ENCODE measurements at places on chromosomes 11 and 22. TPM values are rescaled to one million over a fixed set of nuclear protein-coding genes. Genes with fewer than 3 reads are reported as not detected.

DNA sequence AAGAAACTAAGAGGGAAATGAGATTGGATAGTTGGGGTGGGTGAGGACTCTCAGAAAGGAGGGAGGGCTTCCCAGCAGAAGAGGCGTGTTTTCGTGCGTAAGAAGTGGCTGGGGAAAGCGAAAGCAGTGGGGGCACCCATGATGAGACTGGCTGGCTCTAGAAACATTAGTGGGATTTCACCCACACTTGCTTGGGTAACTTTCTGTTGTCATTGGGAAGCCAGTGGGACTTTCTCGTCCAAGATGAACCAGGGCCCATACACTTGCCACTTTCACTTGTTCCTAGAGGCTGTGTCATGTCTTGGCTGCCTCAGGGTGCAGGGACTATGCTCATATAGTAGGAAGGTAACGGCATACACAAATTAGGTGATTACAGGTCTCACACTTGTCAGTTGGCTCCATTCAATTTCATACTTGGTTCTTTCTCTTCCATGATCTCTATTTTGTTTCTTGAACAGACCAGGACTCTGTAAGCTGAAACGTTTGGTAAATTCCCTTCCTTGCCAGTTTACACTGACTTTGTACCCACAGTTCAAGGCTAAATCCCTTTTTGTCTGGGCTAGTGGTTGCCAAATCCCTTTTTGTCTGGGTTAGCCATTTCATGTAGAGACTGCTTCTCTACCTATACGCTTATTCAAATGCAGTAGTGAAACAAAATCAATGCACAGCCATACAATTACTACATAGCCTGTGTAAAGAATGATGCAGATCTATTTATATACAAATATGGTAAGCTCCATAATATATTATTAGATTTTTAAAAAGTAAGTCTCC lies 42.0 kb upstream of the CXCR5 start:
- peaks cover 54% of the 10 kb centered on the region for H3K4me1 ChIP-seq
- H3K27ac ChIP-seq: peak overlapping the region; percentile 86
- H3K27me3 ChIP-seq: no peaks in the 10 kb centered on the region
- peak overlapping the region; percentile 55 for H3K4me3 ChIP-seq
- DNase-seq: peak; percentile 87

The TIGD3 gene
- 1.00 TPM for total RNA-seq

GRCh38 chr11:18115360-18116127 lies 9.7 kb upstream of the SAAL1 start:
- H3K4me3 ChIP-seq: no peak overlapping the region
- DNase-seq: peak; percentile 70
- peaks cover 10% of the 10 kb centered on the region for H3K27me3 ChIP-seq
- no peaks in the 10 kb centered on the region for H3K36me3 ChIP-seq
- no peak overlapping the region for H3K27ac ChIP-seq

The SOX10 gene
- total RNA-seq: not detected

The XNDC1N gene
- total RNA-seq: 13.2 TPM

GRCh38 chr22:20652582-20652981 lies 121.3 kb upstream of the SERPIND1 start:
- no peak for DNase-seq
- H3K27me3 ChIP-seq: no peaks in the 10 kb centered on the region
- no peak overlapping the region for H3K4me3 ChIP-seq
- H3K36me3 ChIP-seq: no peaks in the 10 kb centered on the region
- no peak overlapping the region for H3K27ac ChIP-seq

DNA sequence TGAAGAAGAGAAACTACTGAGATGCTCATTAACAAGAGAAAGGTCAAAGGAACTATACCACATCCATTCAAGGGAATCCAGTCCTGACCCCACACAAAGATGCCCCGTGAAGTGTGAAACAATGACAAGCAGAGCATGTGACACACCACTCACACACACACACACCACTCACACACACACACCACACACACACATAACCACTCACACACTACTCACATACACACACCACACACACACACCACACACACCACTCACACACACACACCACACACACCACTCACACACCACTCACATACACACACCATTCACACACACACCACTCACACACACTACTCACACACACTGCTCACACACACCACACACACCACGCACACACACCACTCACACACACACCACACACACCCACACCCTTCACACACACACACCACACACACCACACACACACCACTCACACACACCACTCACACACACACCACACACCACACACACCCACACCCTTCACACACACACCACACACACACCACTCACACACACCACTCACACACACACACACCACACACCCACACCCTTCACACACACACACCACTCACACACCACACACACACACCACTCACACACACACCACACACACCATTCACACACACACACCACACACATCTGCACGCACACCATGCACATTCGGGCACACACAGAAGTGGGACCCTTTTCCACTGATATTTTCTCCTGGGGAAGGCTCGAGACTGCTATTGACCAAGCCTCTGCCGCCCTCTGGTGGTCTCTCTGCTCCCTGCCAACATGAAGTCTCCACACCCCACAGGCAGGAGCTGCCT lies 32.0 kb upstream of the COMT start:
- peak overlapping the region; percentile 38 for H3K27ac ChIP-seq
- H3K27me3 ChIP-seq: no peaks in the 10 kb centered on the region
- H3K4me3 ChIP-seq: no peak overlapping the region
- peaks cover 4% of the 10 kb centered on the region for H3K4me1 ChIP-seq
- peaks cover 19% of the 10 kb centered on the region for H3K36me3 ChIP-seq
- peak; percentile 88 for DNase-seq

DNA sequence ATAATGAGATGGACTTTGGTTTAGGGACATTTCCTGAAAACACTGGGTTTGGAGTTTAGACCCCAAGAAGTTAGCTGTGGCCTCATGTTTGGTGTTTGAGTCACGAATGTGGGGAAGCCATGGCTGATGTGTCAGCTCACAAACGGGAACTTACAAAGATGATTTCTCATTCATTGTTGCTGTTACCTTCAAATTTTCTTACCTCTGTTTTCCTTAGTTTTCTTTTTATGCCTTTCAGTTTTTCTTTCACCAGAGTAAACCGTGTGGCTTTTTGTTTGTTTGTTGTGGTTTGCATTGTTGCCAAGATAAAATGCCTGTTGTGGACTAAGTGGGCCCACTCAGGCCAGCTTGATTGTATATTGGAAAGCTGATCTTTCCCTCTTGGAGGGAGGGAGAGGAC lies 89.1 kb downstream of the SWAP70 start:
- H3K4me1 ChIP-seq: peaks cover 19% of the 10 kb centered on the region
- peak overlapping the region; percentile 78 for H3K27ac ChIP-seq
- no peaks in the 10 kb centered on the region for H3K27me3 ChIP-seq
- no peak overlapping the region for H3K4me3 ChIP-seq
- H3K36me3 ChIP-seq: no peaks in the 10 kb centered on the region

The CLCF1 gene
- total RNA-seq: 0.45 TPM

The PKNOX2 gene
- total RNA-seq: not detected

- no peak overlapping the region for H3K27ac ChIP-seq
- no peak for DNase-seq
- no peaks in the 10 kb centered on the region for H3K36me3 ChIP-seq
- H3K4me3 ChIP-seq: no peak overlapping the region
- no peaks in the 10 kb centered on the region for H3K27me3 ChIP-seq
These were observed 73.8 kb upstream of the SESN3 start for GRCh38 chr11:95304777-95305176.

DNA sequence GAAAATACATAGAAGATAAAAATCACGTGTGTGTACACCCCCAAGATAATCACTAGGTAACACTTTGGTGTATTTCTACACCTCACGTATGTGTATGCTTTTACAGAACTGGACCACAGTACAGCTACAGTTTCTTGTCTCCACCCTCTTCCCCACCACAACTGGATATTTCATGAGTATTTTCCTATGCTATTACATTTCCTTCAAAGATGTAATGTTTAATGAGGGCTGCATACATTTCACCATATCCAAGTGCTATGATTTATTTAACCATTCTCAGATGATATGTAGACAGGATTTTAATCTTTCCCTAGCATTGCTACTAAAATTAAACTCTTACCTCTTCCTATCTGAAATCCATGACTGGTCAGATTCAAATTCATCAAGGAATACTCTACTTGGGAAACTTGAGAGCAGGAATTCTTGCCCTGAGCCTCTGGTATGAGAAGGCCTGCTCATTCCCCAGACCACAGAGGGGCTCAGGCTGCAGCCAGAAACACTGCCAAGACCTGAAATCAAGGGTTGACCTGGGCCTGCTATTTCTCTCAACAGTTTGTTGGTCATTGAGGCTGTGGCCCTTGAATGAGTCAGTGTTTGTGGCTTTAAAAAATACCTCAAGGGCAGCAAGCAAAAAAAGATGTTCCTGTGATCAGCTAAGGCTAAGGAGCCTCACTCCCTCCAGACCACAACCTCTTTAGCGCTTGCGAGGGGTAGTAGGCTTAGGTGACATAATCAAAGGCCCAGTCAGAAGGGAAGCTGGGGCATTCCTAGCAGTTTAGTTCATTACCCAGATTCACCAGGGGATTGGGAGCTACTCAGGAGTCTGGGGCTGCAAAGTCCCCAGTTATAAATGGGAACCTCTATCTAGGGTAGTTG lies 55.5 kb downstream of the ABTB2 start:
- no peak for DNase-seq
- no peaks in the 10 kb centered on the region for H3K27me3 ChIP-seq
- H3K36me3 ChIP-seq: no peaks in the 10 kb centered on the region

The ROM1 gene
- total RNA-seq: 1.1 TPM

The RPS25 gene
- 1,922 TPM for total RNA-seq

DNA sequence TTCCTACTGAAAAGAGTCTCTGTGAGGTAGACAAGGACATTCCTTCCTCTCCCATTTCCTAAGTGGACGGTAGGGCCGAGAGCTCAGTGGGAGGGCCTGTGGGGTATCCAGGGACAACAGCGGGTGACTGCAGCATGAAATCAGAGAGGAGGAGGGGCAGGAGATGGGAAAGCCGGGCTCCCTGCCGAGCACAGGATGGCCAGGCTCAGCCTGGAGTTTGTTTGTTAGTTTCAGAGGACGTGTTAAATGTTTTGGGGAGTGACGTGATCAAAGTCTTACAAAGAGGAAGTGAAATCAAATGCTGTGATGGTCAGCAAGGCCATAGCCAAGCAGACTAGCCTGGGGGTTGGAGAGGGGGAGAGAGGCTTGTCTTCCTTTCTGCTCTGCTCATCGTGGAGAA lies 152.7 kb downstream of the ADAMTS15 start:
- H3K4me1 ChIP-seq: no peaks in the 10 kb centered on the region
- no peaks in the 10 kb centered on the region for H3K36me3 ChIP-seq
- no peak overlapping the region for H3K4me3 ChIP-seq
- no peak overlapping the region for H3K27ac ChIP-seq

- H3K27me3 ChIP-seq: peaks cover 7% of the 10 kb centered on the region
- no peaks in the 10 kb centered on the region for H3K36me3 ChIP-seq
- no peak for DNase-seq
- H3K4me1 ChIP-seq: no peaks in the 10 kb centered on the region
These were observed 14.9 kb upstream of the SLC22A6 start for GRCh38 chr11:62999649-63000048.

DNA sequence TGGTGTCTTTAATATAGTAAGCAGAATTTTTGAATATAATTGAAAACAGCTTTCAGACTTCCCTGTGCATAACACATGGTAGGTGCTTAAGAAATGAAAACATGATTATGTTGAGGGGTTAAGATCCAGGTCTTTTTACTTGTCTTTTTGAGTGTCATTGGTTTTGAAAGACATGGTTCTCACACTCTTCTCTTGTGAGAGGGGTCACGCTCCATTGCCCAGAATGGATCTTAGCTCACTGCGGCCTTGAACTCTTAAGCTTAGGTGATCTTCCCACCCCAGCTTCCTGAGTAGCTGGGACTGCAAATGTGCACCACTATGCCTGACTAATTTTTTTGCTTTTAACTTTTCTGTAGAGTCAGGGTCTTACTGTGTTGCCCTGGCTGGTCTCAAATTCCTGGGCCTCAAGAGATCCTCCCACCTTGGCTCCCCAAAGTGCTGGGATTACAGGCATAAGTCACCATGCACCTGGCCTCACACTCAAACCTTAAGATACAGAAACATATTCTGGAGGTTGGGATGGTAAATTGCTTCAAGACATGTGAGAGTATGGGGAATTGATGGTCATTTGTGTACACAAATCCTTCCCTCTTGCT lies 1.4 kb downstream of the SPCS2 start:
- peaks cover 19% of the 10 kb centered on the region for H3K36me3 ChIP-seq
- peaks cover 51% of the 10 kb centered on the region for H3K4me1 ChIP-seq
- H3K4me3 ChIP-seq: peak overlapping the region; percentile 99
- no peak for DNase-seq

- H3K27ac ChIP-seq: no peak overlapping the region
- H3K27me3 ChIP-seq: no peaks in the 10 kb centered on the region
- H3K36me3 ChIP-seq: peaks cover 1% of the 10 kb centered on the region
- no peak for DNase-seq
- H3K4me3 ChIP-seq: no peak overlapping the region
These were observed 15.1 kb upstream of the RGL4 start for GRCh38 chr22:23675502-23676415.

All from activated CD4-positive, alpha-beta memory T cell treated with anti-CD3 and anti-CD28 coated beads for 36 hours (primary cell).